Right lung (tissue), 10 donors: ENCODE measurements at places on chromosomes 2 and 18. TPM values are rescaled to one million over a fixed set of nuclear protein-coding genes. Genes with fewer than 3 reads are reported as not detected.

DNA sequence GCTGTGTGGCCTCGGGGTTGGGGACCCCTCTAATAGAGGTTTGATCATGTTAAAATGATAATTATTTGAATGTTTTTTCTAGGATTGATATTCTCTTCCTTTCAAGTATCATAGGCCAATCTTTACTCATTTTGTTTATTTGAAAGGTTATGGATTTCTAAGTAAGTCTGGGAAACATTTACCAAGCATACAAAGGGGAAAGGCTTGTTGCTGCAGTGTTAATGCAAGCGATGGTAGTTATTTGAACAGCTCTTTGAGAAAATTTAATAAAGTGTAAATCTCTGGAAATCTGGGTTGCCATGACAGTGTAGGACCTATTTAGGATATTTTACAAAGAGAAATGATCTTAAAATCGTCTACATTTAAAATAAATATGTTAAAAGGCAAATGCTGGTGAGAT, 56.1 kb downstream of the SPTBN1 start:
- DNase-seq = no peak

DNA sequence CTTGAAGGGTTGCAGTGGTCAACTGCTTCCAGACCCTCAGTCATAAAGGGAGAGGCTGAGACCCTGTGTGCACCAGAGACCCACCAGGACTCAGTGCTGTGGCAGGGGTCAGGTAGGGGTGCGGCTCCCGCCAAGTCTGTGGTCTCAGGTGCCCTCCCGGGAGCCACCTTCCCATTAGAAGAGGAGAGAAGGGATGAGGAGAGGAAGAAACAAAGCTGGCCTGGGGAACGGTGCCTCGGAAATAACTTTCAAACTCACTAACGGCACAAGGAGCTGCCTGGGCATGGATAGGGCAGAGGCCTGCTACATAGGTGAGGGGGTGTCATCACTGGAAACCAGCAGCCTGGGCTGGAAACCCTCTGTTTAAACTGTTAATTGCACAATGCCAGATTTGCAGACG, 84.9 kb downstream of the TPO start:
- no peak for DNase-seq

DNA sequence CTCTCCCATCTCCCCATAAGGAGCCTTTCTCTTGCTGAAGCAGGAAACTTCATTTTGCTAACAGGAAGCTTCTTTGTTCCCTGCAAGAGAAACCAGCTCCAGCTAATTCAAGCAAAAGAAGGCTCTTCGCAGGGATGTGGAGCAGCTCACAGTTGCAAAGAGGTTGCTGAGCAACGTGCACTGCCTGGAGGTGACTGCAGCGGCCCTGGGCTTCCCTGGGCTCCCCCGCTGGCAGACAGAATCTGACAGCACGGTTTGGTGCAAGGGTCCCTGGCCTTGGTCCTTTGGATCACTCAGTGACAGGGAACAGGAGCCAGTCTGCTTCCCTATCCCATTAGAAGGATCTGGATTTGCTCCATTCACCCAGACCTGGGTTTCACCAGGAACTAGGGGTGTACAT, 25.8 kb downstream of the GPR55 start:
- DNase-seq = no peak

DNA sequence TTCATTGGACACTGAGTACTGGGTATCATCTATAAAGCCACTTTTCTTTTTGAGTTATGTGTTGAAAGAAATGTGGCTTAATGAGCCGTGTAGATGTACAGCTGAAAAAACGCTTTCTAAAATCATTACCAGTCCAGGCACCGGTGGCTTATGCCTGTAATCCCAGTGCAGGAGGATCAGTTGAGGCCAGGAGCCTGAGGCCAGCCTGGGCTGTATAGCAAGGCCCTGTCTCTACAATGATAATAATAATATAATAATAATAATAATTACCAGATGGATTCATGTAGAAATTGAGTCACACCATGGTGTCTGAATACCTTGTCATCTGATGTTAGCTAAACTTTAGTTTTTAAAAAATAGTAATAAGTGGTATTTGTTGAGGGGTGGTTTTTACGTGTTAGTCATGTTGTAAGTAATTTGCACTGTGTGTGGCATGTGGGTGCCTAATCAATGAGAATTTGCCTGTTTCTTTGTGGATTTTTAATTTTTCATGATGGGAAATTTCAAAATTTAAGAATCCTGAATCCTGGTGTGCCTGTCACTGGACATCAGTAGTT, 30.1 kb downstream of the NCK2 start:
- DNase-seq = no peak

ALLC gene
- polyA plus RNA-seq = not detected
